ENCODE measurements at places on chromosomes 4 and X.

DNA sequence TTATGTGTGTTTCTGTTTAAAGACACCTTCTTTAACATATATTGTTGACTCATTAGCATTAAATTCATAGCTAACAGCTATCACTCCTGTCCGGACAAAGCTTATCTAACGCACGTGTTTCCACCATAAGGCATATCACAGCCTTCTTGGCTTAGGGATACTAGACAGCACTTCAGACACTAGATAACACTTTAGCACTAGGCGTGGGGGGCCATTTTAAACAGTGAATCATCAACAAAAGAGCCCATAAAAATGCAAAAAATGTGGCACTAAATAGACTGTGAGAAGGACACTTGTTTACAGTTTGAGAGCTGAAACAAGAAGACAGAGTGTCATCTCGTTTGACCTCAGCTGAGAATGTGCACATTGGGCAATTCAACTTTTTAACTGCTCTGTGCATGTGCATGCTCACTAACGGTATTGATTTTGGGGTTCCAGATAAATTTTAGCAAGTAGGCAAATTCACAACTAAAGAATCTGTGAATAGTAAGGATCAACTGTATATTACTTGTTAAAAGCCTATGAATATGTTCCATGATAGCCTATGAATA, 58.9 kb upstream of the RAI2 start:
- no peak for DNase-seq

- no peak for DNase-seq
Observed at GRCh38 chr4:113469023-113469390, 292.5 kb downstream of the CAMK2D start.

GRCh38 chr4:624705-625590, at the start of gene PDE6B:
Gene PDE6B (plus strand): TSS chr4:625573. CDS start chr4:625627, 54 bp downstream.
- no peak for DNase-seq

- no peak for DNase-seq
Observed at GRCh38 chrX:16653424-16653823, 3.5 kb downstream of the S100G start.

DNA sequence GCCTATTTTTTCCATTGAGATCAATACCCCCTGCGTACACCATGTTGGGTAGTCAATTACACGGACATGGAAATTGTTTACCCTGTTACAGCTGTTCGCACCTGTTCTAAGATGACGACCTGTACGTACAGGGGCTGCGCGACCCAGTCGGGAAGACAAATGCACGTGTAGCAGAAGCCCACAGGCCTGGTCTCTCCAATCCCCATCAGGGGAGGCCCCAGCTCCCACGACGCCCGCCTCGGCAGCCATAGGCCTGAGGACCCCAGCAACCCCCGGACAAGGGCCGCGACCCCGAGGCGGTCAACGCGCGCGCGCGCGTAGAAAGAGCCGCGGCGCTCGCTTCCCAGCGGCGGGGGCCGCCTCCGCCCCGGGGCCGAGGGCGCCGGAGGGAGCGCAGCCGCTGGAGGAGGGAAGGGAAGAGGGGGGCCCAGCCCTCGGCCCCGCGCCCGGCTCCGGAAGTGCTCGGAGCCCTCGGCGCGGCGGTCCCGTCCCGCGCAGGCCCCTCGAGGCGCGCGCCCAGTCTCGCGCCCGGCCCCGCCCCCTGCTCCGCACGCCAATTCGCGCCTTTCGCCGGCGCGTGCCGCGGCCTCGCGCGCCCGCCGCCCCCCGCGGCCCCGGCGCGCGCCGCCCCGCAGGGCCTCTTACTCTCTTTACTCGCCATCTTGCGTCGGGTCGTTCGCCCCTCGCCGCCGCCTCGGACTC, 618 bp downstream of the RBBP7 start:
- DNase-seq: no peak

DNA sequence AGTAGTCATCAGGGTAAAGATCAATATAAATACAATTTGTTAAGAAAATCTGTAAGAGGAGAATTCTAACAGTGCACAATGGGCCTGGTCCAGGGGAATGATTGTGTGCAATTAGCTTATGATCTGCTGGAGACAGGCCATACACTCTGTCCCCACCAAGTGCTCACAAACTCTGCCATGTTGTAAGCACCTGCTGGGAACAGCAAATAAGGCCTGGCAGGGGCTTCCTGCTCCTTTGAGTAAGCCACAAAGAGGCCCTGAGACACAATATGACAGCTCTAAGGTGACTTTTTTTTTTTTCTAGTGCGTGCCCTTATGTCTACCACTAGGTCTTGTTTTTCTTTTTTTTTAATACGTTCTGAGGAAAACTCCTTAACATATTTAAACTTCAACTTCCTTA, 866.3 kb upstream of the PCDH7 start:
- DNase-seq: no peak

GRCh38 chr4:114178392-114178791, 198.9 kb upstream of the ARSJ start:
- no peak for DNase-seq

- DNase-seq: no peak
Observed at GRCh38 chr4:64796581-64796980, 387.3 kb upstream of the TECRL start.

DNA sequence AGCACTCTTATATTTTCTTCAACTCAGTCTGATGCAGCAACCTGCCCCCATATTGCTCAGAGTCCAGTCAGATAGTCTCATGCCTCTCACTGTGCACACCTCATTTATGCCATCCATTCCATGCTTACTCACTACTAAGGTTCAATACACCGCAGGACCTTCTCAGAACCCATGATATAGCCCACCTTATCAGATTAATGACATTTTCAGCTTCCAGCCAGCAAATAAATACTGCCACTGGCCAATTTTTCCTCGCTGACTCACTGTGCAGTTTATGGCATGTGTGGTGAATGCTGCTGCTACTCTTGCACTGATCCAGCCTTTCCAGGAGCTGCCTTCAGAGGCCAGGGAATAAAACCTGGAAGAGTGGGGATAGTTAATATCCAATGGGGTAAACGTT, 380.6 kb upstream of the SPOCK3 start:
- no peak for DNase-seq

GRCh38 chr4:124590480-124590879, 122.1 kb downstream of the ANKRD50 start:
- no peak for DNase-seq

- no peak for DNase-seq
Observed at GRCh38 chr4:41514766-41515481, 23.0 kb upstream of the LIMCH1 start.

- DNase-seq: no peak
Observed at GRCh38 chr4:54586320-54586955, 71.3 kb upstream of the KIT start.

DNA sequence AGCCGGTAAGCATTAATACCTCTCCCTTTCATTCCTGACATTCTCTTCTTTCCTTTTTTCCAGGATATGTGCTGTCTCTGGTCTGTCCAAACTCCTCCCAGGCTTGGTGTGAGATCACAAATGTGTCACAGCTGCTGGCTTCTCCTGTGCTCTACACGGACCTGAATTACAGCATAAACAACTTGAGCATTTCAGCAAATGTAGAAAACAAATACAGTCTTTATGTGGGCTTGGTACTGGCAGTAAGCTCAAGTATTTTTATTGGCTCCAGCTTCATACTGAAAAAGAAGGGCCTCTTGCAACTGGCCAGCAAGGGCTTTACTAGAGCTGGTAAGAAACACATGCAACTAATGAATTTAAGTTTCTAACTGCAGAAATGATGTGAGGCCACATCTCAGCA, 8.4 kb downstream of the NIPAL1 start:
- no peak for DNase-seq

DNA sequence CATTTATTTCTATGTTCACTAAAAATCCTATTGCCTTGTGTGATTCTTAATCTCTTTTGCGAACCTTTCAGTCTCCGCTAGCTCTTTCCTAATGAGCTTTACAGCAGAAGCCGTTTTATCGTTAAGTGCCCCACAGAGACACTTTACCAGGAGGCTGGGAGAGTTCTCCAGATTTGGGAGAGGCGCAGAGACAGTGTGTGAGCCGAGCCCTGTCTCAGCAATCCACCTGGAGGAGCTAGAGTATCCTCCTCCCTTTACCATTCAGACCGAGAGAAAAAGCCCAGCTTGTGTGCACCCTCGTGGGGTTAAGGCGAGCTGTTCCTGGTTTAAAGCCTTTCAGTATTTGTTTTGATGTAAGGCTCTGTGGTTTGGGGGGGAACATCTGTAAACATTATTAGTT, 54.9 kb upstream of the MTM1 start:
- no peak for DNase-seq

DNA sequence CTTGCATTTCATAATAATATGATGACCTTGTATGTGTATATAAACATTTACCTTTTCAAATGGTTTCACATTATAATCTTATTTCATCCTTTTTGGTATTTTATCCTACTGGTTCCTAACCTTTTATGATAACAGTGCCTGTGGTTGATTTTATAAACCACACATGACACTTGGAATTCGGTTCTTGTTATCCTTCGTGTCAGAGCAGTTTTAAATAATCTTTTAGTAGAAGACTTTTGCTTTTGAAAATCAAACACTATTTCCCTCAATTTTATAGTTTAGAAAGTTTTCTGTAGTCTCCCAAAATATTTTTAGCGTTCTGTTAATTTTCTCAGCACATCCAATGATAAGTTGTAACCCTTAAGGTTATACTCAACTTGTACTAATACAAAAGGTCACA, 676.8 kb downstream of the RAPGEF2 start:
- no peak for DNase-seq

GRCh38 chrX:8639949-8640475, 91.9 kb downstream of the ANOS1 start:
- no peak for DNase-seq

GRCh38 chr4:104593019-104593418, 98.3 kb upstream of the CXXC4 start:
- DNase-seq: no peak

- no peak for DNase-seq
Observed at GRCh38 chr4:22462688-22463087, 53.2 kb downstream of the ADGRA3 start.

- DNase-seq: no peak
Observed at GRCh38 chr4:121777625-121778024, 12.7 kb upstream of the SMIM43 start.

- no peak for DNase-seq
Observed at GRCh38 chr4:44237643-44238042, 211.0 kb downstream of the KCTD8 start.

- no peak for DNase-seq
Observed at GRCh38 chrX:13167481-13168231, 123.2 kb upstream of the FAM9C start.

DNA sequence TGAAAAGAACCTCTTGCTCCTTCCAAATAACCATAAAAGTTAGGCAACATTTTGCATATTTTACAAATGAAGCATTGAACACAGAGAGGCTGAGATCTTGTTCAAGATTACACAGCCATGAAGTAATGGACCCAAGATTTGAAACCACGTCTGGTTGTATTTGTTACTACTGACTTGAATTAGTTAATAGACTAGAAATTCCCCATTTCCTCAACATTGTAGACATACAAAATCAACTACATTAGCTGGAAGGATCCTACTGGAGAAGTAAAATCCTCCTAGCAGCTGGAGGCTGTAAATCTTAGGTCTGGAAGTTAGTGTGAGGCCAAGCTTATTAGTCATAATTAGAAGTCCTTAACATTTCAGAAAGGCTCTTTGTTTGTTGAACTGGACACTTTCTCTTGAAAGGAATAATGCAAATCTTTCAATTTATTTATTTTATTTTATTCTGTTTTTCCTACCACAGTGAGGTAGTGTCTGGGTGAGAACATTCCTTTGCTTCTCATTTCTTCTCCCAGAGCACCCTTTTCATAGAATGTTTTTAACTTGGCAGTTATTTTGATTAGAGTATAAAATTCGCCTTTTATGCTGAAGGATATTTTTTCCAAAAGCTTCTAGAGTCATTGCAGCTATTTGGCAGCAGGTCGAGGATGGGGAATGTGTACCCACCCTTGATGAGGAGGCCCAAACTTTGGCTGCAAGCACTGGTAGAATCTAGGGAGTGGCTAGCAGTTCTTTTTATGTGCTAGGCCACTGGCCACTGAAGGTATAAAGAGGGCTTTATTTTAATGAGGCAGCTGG, 62.0 kb upstream of the CLNK start:
- no peak for DNase-seq

- no peak for DNase-seq
Observed at GRCh38 chr4:7070729-7071511, 3.1 kb upstream of the GRPEL1 start.

DNA sequence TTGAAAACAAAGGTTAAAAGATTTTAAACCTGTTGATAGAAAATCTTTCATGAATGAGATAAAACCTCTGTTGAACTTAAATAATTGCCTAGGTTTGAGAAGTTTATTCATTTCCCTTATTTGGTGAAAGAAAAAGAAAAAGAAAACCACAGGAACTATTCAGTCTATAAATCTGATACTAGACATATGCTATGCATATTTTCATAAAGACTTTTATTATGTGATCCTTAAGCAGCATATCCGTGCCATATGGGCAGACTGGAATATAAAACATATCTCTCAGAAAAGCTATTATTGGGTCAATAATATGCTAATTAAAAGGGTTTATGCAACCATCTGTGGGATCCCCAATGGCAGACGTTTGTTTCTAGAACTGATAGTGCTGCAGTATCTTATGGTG, 178.7 kb downstream of the RASL11B start:
- DNase-seq: no peak

- DNase-seq: no peak
Observed at GRCh38 chrX:153522259-153522658, 4.8 kb downstream of the ATP2B3 start.

DNA sequence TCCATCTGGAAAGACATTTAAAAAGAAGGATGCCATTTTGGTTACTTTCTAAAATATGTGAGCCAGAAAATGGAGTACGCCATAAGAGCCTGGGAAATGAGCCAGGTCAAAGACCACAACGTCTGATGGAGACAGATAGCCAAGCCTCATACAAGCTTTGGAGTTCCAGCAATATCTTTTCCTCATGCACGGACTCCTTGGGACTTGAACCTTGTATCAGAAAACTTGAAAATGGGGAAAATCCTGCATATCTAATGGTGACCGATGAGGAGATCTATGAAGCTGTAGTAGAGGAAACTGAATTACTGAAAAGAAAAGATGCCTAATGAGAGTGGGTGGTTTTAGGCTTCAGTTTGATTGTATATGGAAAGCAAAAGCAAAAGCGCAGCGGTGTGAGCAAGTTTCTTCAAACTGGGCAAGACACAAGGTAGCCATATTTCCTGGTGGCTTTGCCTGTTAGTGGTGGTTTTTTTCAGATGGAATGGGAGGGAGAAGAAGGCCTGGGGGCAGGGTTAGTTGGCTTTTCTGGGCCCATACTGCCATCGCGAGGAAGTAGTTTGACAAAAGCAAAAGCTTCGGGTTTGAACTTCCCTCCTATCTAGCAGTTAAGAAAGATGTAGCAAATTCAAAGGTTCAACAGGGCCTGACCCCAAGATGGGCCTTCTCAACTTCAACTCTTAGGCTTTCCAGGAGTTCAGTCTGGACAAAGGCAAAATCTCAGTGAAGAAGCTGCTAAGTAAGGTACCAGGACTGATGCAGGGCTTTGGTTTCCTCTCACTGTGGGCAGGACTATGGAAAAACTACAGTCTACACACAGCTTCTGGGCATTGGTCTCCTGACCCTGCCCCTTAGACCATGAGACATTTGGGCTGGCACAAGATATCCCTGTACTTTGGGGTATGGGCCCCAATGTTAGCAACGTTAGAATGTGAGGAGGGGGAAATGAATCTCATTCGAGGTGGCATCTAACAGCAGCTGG, 210.0 kb upstream of the STK26 start:
- no peak for DNase-seq

Measured in GOT3 (cell line).